A172 (cell line): ENCODE measurements at places on chromosomes 7 and 10.

GRCh38 chr7:150940431-150941102 is 37.6 kb downstream of the KCNH2 start:
- DNase-seq = no peak

- DNase-seq = no peak
Observed at GRCh38 chr7:112220877-112221434, 14.5 kb downstream of the ZNF277 start.

- no peak for DNase-seq
Observed at GRCh38 chr7:82263920-82264782, 179.4 kb downstream of the CACNA2D1 start.

DNA sequence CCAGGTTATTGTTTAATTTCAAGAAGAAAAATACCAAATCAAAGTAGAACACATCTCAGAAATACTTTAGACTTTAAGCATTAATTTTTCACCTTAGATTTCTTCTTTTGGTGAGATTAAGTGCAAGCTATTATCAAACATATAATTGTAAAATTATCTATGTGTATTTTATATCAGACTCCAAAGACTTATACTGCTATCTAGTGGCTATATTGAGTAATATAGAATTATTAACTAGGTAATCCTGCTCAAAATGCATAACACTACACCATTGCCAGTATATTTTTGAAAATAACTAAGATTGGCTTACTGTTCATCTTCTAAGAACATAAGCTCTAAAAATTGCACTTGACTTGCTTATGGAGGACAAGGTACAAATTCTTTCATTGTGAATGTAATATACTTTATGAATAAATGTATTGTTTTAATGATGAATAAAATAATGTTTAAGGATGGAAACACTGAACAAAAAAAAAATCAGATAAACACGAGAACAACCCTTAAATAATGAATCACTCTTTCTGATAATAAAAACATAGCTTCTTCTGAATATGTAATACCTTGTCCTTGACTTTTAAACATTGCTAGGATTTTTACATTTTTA is 86.7 kb upstream of the GNAI1 start:
- DNase-seq = no peak

GRCh38 chr10:93980486-93980885 is 13.2 kb upstream of the PLCE1 start:
- DNase-seq = no peak

GRCh38 chr7:152013974-152014373 is 11.5 kb upstream of the GALNT11 start:
- DNase-seq = no peak

GRCh38 chr10:72462261-72462660 is 107.5 kb upstream of the DNAJB12 start:
- no peak for DNase-seq

DNA sequence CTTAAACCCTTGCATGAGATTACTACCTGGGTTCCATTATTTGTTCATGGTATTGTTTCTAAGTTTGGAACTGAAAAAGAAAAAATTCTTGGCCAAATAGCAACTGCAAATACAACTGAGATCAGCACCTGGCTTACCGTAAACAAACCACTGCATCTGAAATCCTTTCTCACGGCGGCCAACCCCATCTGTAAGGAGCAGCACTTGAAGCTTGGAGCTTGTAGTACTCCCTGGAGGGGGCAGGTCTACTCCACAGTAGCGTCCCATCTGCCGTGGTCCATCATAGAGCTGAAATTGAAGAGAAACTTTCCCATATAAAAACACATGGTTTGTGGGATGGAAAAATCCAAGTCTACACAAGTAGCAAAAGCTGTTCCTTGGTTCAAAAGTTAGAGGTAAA is 109.9 kb downstream of the CUBN start:
- DNase-seq = no peak

GRCh38 chr7:26100406-26101339 is 51.3 kb upstream of the NFE2L3 start:
- no peak for DNase-seq

DNA sequence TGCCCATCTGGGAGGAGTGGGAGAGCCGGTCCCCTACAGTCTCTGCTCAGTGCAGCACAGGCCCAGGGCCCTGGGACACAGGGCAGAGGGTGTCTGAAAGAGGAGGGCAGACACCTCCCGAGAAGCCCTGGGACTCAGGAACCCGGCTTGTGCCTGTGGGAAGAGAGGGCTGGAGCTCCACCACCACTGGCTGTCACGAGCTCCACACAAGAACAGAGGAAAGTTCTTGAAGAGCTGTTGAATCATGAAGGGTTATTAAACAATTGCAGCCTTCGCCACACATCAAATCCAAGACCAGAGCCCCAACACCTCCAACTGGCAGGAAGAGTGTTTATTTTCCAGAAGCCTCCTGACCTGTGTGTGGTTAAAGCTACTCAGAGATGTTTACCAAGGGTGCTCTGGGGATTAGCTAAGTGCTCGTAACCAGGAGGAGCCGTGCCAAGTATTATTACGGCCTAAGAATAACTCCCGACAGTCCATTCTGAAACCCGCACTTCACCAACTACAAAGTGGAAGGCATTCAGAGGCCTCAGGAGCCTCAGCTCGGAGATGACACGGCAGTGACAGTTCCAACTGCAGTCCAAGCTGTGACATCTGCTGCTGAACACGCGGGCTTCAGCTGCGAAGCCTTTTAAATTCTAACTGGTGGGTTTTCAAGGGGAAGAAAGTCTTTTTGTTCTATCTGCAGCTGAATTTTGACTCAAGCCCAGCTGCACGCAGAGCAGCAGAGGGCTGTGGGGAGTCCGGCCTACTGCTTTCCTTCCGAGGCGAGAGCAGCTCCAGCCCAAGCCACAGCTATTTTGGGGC is 75.1 kb downstream of the MAD1L1 start:
- DNase-seq = peak; percentile 96
